ENCODE measurements at places on chromosomes 3 and 15. TPM values are rescaled to one million over a fixed set of nuclear protein-coding genes. Genes with fewer than 3 reads are reported as not detected.

The RHOV gene
- 1.3 TPM for polyA plus RNA-seq

DNA sequence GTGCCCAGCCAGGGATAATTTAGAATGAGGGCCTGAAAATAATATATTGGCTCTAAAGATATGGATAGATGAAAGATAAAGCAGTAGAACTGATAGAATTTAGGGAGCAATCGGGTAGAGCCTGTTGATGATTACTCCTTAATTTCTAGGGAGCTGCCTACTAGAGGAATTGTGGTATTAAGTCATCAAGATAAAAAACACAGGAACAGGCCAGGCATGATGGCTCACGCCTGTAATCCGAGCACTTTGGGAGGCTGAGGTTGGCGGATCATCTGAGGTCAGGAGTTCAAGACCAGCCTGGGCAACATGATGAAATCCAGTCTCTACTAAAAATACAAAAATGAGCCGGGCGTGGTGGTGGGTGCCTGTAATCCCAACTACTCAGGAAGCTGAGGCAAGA lies 130.4 kb downstream of the PCCB start:
- no peak for DNase-seq

DNA sequence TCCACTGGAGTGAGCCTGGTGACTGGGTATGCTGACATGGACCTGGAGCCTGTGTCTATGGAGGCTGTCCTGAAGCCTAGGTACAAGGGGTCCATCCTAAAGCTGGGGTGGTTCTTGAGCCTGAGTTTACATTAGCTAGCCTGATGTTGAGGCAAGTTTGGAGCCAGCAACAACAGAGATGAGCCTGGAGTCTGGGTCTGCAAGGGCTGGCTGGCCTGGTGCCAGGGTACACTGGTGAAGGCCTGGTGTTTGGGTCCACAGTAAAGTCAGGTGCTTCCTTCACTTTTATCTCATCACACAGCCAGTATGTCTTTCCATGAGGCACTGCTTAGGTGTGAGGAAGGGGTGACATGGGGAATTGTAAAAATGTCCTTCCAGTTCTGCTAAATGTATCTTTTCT lies 49.5 kb downstream of the TP63 start:
- no peak for DNase-seq

DNA sequence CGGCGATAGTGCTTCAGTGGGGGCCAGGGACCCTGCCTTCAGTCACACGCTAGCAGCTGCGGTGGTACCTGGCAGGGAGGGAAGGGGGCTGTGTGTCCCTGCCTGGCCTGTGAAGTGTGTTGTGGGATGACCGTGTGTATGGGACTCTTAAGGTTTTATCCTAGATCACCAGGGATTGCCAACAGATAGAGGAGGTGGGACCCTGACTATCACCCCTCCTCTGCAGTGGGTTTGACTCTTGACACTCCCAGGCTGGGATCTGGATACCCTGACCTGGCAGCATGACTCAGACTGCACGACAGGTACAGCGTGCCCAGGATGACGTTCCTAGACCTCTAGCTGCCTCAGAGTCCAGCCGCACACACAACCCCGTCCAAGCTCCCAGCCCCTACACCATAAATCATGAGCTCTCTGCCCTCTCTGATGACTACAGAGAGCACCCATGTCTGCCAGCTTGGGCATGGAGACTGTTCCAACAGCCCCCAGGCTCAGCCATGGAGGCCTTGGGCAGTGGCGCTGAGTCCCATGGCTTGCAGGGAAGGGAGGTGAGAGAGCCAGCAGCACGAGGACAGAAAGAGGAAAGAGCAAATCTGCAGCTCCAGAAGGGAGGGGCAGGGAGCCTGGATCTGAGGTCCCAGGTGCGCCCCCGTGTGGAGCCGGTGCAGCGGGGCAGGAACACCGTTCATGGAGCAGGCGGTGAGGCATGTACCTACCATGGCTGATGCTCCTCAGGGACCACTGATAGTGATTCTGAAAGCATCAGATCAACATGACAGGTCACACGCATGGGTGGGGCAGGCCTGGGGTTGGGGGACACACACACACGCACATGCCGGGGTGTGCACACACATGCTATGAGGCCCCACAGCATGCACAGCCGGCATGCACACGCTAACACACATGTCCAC lies 71.0 kb downstream of the ADAMTS7 start:
- peak; percentile 67 for DNase-seq

- no peak for DNase-seq
Observed at GRCh38 chr15:75181780-75182179, 19.9 kb upstream of the C15orf39 start.

GRCh38 chr3:152209060-152209459 lies 59.7 kb upstream of the MBNL1 start:
- no peak for DNase-seq

DNA sequence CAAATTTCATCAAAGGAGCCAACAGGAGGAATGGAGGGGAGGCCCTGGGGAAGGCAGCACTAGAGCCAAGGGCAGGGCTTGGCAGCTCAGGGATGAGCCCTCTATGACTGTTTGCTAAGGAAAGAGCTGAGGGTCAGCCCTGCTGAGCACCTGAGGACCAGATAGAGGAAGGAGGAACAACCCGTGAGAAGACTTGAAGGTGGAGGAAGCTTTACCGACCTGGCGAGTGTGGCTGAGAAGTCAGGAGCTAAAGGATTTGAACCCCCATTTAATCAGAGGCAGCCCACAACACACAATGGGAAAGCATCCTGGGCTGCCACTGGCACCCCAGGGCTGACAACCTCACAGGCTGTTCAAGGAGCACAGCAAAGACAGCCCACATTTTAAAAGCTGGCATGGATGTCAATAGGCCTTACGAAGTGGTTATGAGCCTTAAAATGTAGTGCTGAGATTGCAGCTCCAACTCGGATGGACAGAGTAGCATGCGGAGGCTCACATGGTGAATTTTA lies 20.7 kb upstream of the LRRC2 start:
- no peak for DNase-seq

GRCh38 chr3:36923523-36923943 lies 21.3 kb downstream of the TRANK1 start:
- DNase-seq, result no peak

The TMCO5A gene
- polyA plus RNA-seq, result not detected

GRCh38 chr15:77034695-77035489 lies 36.0 kb downstream of the TSPAN3 start:
- DNase-seq, result peak; percentile 55

- no peak for DNase-seq
Observed at GRCh38 chr3:128397484-128397883, 69.2 kb downstream of the DNAJB8 start.

DNA sequence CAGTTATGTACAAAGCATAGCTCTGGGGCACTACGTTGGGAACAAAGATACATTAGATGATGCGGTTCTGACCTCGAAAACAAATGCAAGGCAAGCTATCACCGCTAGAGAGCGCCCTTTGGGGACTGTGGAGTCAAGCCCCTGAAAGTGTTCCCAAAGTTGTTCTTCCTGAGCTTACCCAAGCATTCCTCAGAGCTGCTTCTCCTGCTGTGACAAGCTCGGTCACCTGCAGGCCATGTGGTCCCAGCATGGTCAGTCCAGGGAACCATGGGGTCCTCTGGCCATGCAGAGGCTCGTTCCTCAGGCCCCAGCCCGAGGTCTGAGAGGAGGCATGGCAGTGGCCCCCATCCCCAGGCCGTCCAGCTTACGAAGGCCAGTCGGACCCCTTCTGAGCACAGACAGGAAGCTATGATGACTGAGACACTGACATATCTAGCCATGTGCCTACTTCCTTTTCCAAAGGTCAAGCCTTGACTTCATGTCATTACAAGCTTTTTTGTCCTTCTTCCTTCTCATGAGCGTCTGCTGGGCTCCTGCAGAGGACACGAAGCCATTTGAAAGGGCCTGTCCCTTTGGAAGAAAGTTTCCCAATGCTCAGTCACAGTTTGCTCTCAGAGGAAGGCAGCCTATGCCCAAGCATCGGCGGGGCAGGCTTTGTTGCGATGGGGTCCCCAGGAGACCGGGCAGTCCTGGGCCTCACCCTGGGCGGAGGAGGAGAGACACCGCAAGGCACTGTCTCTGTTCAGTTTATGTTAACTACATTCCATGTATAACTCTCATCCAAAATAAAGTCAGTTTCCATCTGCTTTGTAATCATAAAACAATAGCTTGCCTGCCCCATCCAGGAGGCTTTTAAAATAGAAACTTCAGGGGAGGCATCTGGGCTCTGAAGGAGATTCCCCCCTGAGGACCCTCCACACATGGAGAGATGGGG lies 79.3 kb downstream of the ATP10A start:
- no peak for DNase-seq

The NOX5 gene
- not detected for polyA plus RNA-seq

The IDH3A gene
- 97.5 TPM for polyA plus RNA-seq

The LYSMD4 gene
- 18.2 TPM for polyA plus RNA-seq

The NR1I2 gene
- 85.7 TPM for polyA plus RNA-seq

The HYAL1 gene
- 1.1 TPM for polyA plus RNA-seq

The GOLGA6L4 gene
- 1.1 TPM for polyA plus RNA-seq

GRCh38 chr3:16085884-16086608 lies 88.4 kb upstream of the GALNT15 start:
- no peak for DNase-seq

- DNase-seq, result no peak
Observed at GRCh38 chr3:186108106-186108940, 566 bp downstream of the ETV5 start.

DNA sequence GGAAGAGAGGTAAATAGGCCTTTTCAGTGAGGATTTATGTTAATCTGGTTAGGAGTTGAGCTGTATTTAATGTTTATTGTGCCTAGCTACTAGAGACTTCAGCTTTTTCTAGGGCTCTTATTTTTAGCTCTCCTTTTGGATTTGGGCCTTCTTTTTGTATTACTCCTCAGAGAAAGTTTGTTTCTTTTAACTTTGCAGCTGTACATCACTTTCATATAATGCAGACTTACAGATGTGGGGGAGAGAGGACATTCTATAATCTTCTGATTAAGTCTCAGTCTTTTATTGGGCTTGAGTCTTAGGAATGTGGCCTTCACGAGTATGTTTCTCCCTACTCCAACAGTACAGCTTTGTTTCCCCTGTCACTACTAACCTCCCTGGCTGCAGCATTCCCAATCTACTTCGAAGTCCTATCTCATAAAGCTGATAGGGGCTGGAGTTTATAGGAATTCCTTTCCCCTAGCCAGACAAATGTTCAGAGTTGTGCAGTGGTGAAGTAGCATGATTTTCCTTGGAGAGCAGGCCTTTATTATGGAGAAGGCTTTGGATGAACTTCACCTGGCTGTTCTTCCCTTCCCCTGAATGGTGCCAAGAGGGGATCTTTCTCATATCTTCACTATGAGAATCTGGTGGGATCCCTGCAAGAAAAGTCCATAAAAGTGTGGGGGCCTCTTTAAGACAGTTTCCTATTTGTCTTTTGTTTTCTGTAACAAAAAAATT lies 82.2 kb upstream of the CBLB start:
- no peak for DNase-seq

GRCh38 chr3:114800272-114801031 lies 346.6 kb downstream of the ZBTB20 start:
- DNase-seq, result no peak

DNA sequence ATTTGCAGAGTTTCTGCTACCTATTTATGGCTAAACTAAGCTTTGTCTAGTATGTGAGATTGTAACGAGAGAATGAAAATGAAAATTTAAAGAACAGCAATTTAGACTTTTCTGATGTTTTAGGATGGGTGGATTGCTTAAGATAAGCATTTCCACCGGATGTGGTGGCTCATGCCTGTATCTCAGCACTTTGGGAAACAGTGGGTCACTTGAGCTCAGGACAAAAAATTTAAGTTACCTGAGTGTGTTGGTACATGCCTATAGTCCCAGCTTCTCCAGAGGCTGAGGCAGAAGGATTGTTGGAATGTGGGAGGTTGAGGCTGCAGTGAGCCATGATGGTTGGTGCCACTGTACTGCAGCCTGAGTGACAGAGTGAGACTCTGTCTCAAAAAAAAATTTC lies 3.3 kb downstream of the PPP4R2 start:
- no peak for DNase-seq

The NR2E3 gene
- polyA plus RNA-seq, result 0.27 TPM

GRCh38 chr3:151625086-151625485 lies 108.6 kb upstream of the AADACL2 start:
- no peak for DNase-seq

DNA sequence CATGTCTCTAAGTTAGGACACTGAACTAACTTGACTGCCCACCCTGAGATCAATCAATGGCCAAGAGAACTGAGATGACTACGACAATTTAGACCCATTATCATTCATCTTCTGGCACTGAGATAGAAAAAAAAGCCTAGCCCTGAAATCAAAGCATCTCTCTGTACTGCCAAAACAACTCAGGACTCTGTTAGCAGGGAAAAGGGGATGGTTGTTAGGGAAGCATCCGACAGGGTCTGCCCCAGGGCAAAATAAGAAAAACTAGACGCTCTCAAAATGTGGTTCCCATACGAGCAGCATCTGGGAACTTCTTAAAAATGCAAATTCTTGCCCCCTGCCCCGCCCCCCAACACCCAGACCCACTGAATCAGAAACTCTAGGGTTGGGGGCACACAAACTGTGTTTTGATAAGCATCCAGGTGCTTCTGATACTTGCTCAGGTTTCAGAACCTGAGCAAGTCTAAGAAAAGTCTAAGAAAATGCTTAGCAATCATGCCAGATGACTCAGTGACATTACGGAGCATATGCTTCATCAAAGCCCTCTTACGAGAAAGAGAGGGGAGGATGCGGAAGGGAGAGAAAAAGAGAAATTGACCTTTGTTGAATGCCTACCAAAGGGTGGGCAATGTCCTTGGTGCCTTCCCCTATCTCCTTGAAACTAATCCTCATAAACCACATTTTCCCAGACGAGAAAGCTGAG lies 172.8 kb upstream of the HES1 start:
- DNase-seq, result no peak

DNA sequence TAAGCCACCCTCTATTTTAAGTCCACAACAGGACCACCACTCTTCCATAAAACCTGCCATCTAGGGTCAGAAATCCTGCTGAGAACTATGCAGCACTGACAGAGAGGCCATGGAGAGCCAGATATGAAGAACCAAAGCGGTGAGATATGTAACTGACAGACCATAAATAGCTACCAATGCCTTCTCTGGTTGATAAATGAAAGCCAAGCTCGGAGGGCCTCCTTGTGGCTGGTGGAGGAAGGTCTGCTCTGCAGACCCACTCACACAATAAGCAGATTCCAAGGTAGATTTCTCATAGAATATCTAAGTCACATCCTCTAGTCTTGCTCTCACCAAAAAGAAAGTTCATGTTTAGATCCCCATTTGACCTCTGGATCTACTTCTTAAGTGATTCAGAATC lies 38.9 kb downstream of the RYK start:
- peak; percentile 29 for DNase-seq

DNA sequence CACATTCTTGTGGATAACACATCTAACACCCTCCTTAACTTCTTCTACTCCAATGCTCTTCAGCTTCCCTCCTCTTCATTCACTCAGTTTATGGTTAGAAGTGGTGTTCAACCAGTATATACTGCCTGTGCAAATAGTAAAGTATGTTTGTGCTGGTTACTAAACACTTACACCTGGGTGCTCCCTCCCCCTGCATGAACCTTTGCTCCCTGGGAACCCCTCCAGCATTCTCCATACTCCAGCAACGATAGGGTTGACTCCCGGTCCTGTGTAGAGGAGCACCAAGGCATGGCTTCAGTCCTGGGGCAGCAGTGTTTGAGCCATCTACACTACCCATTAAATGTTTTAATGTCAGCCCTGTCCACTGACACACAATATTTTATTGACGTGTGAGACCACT lies 407.5 kb upstream of the DPH6 start:
- DNase-seq, result no peak

GRCh38 chr15:52751522-52751921 lies 38.6 kb downstream of the ONECUT1 start:
- DNase-seq, result no peak

All from small intestine (tissue), 16 donors.